ENCODE measurements at places on chromosomes 12 and 14.
A peak's percentile ranks its signal among the peaks of the same experiment; 100 is the strongest.

DNA sequence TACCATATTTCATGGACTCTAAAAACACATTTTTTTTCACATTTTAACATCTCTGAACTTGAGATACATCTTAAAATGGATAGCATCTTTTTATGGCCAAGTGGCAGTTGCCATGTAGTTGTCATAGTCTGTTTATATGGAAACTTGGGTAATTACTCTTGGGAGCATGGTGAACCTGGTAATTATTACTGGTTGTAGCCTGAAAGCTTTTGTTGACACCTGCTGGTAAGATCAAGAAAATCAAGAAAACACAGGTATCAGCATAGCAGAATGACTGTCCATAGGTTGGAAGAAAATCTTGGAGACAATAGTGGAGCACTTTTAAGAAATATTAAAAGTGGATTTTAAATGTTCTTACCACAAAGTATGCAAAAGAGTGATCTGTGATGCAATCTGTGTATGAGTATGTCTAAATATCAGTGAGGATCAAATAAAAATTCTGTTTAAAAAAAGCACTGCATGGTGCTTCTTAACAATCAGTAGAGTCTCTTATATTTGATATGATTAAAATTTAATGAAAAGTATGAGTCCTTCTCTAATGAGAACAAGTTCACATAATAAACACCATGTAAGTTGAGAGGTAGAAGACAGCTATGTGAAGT is 44.2 kb downstream of the TTC8 start:
- DNase-seq, result no peak

DNA sequence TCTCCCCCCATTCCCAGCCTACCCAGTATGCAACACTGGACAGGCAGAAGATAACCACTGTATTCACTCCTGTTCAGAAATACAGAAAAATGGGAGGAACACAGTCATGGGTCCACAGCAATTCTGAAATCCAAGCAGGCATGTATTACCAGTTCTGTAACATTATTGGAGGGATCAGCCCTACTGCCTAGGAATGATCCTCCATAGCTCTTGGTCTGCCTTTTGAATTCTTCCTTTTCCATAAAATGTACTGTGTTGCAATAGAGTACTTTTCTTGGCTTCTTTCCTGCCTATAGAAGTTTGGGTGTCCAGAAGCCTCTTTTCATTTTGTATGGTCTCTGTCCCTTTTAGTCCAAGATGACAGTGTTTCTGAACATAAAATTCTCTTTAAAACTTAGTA is 46.5 kb downstream of the SPATS2 start:
- no peak for DNase-seq

DNA sequence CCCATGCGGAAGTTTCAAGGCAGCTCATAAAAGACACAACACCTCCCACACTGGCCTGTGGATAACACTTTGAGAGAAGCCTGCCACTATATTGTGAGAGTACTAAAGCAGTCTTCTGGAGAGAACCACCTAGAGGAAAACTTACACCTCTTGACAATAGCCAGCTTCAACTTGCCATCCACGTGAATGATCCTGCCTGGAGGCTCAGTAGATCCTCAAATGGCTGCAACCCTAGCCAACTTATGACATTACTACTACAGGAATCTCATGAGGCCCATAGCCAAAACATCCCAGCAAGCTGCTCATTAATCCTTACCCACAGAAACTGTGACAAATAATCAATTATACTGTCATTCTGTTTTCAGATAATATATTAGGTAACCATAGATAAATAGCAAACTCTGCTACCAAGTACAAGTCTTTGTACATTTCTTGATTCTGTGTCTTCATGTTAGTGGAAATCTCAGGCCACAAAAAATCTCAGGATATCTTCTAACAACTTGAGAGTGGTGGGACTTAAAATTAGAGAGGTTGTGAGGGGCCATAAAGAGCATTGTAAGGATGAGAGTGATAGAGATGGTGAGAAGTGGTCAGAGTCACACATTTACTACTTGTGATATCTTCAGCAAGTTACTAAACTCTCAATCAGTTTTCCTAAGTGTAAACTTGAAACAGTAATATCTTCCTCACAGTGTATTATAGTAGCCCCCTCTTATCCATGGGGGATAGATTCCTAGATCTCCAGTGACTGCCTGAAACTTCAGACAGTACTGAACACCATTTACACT is 368.0 kb downstream of the C12orf50 start:
- DNase-seq, result no peak

GRCh38 chr14:96105089-96105925 is 66.1 kb downstream of the C14orf132 start:
- no peak for DNase-seq

GRCh38 chr14:55381040-55381439 is 30.6 kb downstream of the ATG14 start:
- DNase-seq, result no peak

DNA sequence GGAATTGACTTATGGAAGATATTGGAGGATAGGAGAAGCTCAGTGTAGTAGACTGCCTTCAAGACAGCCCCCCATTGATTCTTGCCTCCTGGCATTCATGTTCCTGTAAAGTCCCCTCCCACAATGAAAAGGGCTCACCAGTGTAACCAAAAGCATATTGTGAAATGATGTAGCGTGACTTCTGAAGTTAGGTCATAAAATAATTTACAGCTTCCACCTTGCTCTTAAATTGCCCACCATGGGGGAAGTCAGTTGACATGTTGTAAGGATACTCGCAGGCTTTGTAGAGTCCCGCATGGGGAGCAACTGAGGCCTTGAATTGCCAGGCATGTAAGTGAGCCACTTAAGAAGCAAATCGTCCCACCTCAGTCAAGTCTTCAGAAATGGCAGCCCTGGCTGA is 25.1 kb downstream of the GTSF1 start:
- no peak for DNase-seq

DNA sequence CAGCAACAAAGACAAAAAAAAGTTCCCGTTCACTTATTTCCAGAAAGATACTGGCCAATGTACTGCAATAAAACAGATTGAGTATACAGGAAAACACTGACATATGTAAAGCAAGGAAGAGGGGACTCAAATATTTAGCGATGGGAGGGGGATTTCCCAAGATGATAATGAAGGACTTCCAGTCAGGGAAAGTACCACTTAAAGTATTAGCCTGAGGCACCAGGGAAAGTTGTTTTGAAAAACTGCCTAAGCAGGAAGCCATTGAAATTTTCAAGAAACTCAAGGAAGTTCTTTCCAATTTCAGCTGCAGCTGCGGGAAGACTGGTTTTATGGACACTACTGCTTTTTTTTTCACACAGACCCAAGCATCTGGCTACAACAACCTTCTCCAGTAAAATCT is 1007.4 kb upstream of the NOVA1 start:
- DNase-seq, result no peak

GRCh38 chr14:20986811-20987210 is 3.0 kb upstream of the METTL17 start:
- DNase-seq, result no peak

- DNase-seq, result peak; percentile 88
These were observed 406 bp downstream of the TMEM263 start for GRCh38 chr12:106956048-106956578.

DNA sequence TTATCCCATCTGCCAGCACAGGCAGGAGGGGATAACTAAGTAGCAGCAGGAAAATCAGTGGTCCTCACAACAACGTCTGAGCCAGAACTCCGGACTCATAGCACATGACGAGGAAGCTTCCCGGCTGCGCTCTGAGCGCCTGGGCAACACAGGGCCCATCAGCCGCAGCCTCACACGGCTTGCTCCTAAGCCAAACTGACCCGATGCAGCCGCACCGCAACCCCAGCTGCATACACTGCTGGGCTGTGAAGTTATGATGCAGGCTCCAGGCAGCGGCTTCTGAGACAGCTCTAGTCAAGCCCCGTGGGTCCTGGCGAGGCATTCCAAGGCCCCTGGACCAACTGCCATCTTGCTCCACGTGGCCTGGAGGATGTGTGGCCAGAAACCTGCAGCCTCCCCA is 28.1 kb downstream of the ZFYVE21 start:
- peak; percentile 59 for DNase-seq

- no peak for DNase-seq
These were observed 38.7 kb downstream of the P2RX4 start for GRCh38 chr12:121248622-121249021.

DNA sequence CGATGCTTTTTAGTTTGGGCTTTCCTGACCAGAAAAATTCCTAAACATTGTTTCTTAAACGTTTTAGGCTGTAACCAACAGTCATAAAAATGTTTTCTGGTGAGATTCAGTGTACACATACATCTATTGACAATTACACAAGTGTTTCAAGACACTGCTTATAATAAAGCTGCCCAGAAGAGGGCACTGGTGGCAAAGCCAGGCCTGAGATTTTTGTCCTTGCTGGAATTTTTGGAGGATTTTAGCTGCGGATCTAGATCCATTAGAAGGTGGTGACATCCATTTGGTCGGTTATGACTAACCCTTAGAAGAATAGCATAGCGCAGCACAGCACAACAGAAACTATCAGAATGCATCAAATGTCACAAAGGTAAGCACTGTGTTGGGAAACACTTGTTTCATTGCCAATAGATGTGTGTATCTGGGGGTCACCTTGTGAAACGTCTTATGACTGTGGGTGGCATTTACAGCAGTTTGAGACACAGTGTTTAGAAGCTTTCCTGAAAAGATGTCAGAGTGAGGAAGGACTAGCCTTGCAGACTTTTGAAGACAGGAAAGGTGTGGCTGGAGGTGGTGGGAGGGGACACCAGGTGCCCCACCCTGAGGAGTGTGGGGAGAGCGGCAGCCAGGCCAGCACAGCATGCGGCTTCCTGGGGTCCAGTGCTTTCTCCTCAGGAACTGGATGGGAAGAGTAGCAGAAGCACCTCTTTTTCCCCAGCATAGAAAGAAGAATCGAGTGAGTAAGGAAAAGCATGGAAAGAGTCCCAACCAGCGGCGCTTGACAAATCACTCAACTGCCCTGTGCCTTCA is 54.7 kb upstream of the FKBP4 start:
- DNase-seq, result no peak
